ENCODE measurements at places on chromosomes 3 and 15.

GRCh38 chr15:71447328-71448250, 332.3 kb downstream of the THSD4 start:
- no peak for DNase-seq

- peak; percentile 71 for DNase-seq
These were observed 51.6 kb upstream of the LCTL start for GRCh38 chr15:66617137-66618090.

- DNase-seq: no peak
These were observed 77.9 kb upstream of the LINGO1 start for GRCh38 chr15:77710637-77711036.

DNA sequence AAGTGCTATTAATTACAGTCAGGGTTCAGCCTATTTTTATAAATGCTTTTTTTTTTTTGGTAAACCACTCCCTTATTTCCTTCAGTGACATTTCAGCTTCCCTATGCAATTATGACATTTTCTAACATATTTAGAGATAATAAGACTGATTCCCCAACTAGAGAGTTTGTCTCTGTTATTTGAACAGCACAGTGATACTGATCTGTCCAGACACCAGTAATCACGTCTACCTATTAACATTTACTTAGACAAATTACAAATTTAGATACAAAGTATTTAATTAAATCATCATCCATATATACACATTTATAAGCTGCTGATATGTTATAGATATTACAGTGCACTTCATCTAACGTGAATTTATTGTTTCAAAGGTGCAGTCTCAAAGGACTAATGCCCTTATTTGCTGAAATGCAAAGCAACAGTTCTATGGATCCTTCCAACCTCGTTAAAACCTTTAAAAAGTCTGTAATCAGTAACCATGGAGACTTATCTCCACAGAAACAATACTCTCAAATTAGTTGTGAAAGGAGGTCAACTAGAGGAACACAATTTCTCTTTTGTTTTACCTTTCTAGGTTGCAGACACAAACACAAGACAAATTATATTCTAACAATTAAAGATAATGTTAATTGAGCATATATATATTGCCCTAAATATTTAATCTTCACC, 1531.1 kb downstream of the SI start:
- no peak for DNase-seq

DNA sequence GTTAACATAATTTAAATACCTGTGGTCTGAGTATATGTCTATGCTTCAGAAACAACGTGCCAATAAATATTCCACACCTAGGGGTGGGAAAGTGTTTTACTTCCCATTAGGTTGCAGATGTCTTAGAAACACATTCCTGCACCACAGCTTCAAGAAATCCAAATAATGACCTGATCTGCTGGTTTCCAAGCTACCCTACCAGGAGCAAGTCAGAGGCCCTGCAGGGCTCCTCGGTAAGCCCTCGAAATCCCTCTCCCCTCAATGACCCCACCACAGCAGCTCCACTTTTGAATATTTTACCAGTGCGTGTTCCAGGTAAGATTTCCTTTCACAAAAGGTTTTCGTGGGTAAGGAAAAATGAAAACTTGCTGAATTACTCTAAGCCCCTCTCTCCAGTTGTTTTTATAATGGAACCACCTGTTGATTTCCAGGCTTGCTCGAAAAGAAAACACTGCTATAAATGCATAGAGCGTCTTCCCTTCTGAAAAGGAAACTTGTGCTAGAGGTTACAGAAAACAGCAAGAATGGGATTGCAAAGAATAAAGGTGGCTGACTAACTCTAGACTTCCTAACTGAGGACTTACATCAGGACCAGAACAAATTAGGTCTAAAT, 12.6 kb downstream of the IL12A start:
- no peak for DNase-seq

DNA sequence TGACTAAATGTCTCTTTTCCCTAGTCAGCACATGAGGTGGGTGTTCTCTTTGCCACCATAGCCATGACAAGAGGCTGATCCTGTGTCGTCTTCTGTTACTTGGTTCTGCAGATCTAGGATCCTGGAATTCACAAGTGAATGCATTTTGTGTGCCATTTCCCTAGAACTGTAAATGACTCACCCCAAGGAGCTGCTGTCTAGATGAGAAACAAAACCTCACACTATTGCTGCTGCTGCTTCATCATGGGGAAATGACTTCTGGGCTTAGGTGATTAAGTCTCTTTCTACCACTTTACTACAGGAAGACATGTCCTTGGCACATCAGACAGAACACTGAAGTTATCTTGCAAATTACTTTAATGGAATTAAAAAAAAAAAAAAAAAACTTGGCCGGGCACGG, 54.9 kb downstream of the SLCO3A1 start:
- no peak for DNase-seq

DNA sequence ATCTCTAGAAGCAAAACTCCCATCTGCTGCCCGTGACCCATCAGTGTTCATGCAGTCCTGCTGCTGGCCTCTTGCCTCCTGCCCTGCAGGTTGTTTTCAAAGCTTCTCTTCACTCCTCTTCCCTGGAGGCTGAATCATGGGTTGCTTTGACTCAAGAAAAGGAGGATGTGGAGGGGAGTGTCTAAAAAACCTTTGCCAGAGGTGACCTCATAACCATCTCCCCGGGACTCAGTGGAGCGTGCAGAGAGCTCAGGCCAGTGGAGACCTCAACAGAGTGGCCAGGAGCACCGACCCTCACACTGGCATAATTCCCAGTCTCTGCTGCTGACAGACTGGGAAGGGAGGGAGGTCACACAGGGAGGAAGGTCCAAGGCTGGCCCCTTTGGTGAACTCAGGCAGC, 60.9 kb upstream of the ITGA11 start:
- no peak for DNase-seq

- no peak for DNase-seq
These were observed 897 bp upstream of the CHL1 start for GRCh38 chr3:195666-196065.

GRCh38 chr15:101151288-101151687, 100.6 kb downstream of the CHSY1 start:
- no peak for DNase-seq

DNA sequence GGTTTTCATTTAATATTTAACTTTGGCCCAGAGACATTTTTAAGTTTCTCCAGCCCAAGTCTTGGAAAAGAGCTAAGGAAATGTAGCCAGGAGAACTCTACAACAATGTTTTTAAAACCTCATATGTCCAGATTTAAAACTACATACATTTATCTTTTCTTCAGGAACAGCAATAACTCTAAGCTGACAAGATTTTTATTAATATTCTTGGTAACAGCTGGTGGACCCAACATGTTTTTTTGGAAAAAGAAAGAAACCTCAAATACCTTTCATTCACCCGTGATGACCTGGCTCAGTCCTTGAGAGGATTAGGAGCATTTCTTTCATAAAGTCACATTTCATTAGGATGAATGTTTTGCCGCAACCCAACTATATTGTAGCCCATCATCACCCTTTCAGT, 50.4 kb upstream of the CMSS1 start:
- DNase-seq: no peak

- DNase-seq: no peak
These were observed 137.4 kb downstream of the TBC1D5 start for GRCh38 chr3:17605032-17605431.

- peak; percentile 20 for DNase-seq
These were observed 225.8 kb upstream of the UMPS start for GRCh38 chr3:124504332-124505059.

DNA sequence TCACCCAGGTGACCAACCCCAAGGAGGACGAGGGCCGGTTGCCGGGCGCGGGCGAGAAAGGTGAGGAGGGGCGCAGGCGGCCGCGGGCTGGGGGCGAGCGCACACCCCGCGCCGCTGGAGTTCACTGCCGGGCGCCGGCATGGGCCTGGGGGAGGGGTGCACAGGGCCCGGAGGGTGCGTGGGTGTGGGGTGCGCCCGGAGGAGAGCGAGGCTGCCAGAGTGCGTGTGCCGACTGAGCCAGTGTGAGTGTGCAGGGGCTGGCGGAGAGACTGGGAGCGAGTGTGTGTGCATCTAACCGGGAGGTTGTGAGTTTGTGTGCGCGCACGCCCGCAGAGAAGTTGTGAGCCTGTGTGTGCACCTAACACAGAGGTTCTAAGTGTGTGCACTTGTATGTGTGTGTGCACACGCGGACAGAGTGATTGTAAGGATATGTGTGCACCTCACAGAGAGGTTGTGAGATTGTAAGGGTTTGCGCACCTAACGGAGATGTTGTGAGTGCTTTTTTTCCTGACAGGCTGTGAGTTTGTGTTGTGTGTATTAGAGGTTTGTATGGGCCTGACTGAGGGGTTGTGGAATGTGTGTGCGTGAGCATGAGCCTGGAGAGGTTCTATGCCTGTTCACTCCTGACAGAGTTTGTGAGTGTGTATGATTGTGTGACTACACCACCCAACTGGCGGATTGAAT, 681 bp downstream of the CTDSPL start:
- peak; percentile 63 for DNase-seq

DNA sequence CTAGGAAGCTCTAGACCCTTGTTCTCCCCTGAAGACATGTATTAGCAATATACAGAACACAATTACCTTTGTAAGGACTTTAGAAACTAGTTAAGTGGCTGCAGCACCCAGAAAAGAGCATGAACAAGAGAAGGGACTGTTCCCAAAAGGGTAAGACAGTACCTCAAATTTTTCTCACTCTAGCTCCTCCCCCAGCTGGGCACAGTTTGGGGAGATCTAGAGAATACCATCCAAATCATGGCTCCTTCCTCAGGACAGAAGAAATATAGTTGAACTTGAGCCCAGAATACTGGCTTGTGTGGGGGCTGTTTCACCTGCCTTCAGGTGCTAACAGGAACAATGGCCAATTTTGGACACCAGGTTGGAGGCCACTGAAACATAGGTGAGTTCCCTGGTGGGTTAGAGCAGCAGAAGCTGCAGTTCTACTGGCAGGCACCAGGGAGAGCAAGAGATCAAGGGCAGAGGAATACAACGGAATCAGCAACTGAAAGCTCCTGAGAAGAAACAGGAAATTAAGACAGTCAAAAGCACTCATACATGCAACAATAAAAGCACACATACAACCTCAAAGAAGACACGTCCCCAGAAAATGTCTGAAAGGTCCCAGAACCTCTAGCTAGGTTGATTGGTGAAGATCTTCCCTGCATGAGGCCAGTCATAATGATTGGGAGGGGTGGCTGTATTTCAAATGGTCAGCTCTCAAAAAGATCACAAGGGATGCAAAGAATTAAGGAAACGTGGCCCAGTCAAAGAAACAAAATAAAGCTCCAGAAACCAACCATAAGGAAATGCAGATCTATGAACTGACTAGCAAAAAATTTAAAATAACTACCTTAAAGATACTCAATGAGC, 104.9 kb upstream of the ASB14 start:
- DNase-seq: peak; percentile 9

GRCh38 chr3:183545708-183546107, 9.8 kb downstream of the KLHL6 start:
- DNase-seq: no peak

DNA sequence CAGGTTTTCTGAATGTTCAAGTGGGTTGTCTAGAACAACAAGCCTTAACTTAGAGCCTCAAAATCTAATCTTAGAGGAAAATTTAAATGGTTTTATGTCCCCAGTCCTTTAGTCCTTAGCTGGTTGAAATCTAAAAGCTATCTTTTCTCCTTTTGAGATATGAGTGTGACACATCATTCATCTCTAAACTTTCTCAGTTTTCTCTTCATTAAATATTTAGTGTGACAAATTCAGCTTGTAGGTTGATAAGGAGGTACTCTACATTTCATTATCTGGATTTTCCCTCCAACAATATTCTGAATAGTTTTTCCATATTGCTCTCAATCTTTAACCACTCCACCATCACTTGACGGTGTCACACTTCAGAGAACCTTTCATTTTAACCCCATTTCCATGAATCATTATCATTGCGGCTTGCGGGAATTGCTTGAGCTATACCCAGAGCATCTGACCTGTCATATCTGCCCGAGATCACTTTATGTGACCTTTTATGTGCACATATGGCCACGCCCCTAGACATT, 16.1 kb upstream of the ATP8B4 start:
- no peak for DNase-seq

DNA sequence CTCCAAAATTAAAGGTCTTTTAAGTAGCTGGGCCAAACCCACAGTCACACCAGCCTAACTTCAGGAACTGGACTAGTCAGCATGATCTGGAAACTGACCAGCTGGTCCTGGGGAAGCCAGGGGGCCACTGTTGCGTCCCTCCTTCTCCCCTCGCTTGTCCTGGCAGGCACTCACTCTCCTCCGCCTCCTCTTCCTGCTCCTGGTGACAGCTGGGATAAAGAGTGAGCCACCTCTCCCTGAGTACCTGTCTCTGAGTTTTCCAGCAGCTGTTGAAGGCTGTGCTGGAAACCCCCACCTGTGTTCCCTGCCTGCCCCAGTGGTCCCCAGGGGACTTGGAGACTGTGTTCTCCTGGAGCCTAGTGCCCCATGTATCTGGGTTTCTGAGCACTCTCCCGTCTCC, 56.0 kb downstream of the FGD5 start:
- no peak for DNase-seq

- DNase-seq: no peak
These were observed 491.9 kb downstream of the NTRK3 start for GRCh38 chr15:87764461-87765240.

DNA sequence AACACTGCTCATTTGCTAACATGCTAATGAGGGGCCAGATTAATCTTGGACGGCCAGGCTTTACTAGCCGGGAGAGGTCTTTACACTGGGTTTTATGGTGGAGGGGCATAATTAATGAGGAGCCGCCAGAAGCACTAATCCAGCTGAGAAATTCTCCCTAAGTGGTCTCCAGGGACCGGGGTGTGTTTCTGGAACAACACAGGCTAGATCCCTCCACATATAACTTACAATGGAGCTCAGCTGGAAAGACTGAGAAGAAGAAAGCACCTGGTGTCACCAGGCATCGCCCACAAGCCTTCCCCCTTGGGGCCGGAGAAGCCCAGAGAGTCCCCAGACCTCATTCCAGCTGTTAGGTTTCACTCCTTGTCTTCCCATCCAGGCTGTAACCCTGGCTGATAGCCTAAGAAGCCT, 127.5 kb downstream of the MEGF11 start:
- no peak for DNase-seq

GRCh38 chr3:56802790-56803189, 1.0 kb upstream of the ARHGEF3 start:
- DNase-seq: no peak

GRCh38 chr3:39423436-39423970, 17.0 kb downstream of the RPSA start:
- DNase-seq: no peak

DNA sequence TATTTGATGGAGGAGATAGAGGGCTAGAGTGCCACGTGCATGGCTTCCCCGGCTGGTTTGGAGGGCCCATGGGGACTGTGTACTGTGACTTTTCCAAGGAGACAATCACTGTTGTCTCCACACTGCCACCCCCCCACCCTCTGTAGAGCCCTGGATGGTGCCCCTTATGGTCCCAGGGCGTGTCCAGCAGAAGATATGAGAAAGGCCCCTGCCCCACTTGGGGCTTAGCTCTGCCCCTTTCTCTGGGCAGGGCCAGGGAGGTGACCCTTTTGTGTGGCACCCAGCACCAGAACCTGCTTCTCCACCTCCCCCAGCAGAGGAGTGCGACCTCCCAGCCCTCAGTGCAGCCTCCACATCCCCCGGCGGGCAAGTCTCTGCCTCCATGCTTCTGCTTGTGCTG, 32.1 kb downstream of the SPSB4 start:
- no peak for DNase-seq
